Activated T-helper 2 cell treated with anti-CD3 and anti-CD28 coated beads, Interferon-gamma antibody, Interleukin-2, Interleukin-4, amounts not matched to agents 10 μg/mL and 5 μg/mL and 100 μg/mL, durations not matched to agents 14 hours and 24 hours and 36 hours (primary cell): ENCODE measurements at places on chromosomes 12 and 14. TPM values are rescaled to one million over a fixed set of nuclear protein-coding genes. Genes with fewer than 3 reads are reported as not detected.

The TAS2R19 gene
- 3.1 and 3.6 TPM in 2 replicates for total RNA-seq

The GMPR2 gene
- total RNA-seq = 36.3 and 43.8 TPM in 2 replicates

The CD4 gene
- 354 and 368 TPM in 2 replicates for total RNA-seq

The HOXC6 gene
- total RNA-seq = not detected in 2 replicates

DNA sequence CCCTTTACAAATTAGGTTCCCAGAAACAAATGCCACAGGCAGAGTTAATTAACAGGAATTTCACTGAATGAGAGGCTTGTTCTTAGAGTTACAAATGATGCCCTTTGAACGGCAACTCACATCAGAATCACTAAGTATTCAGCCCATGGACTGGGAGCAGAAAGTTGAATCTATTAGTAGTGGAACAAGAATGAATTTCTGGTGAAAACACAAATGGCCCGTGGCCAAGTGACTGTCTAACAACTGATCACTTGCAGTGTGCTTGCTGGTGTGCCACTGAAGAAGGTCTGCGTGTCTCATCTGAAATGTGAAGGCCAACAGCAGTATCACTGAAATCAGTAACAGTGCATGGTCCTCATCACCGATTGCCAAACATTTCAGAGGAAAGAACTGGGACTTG lies 893.4 kb upstream of the TMEM132C start:
- DNase-seq = no peak

- no peak for DNase-seq
Observed at GRCh38 chr14:61520576-61520975, 174.7 kb upstream of the HIF1A start.

GRCh38 chr14:100025111-100025510 lies 40.1 kb upstream of the EVL start:
- DNase-seq = peak; percentile 13

- DNase-seq = no peak
Observed at GRCh38 chr14:71049435-71050133, 142.3 kb downstream of the PCNX1 start.

- DNase-seq = no peak
Observed at GRCh38 chr12:43895580-43896206, 59.8 kb downstream of the TMEM117 start.

DNA sequence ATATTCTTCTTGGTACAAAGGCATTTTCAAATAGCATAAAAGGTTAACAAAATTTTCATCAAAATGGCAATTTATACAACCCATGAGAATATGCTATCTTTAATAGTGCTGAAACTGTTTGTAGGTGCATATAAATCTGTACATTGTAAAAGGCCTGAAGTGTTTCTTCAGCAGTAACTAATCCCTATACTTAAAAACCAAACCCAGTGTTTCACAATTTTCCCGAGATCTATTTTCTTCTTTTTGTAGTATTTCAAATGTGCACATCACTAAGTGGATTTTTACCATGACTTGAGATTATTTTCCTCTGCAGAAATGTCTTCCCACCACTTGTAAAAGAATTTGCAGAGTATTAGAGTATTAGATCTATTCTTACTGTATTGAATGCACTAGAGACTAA lies 76.5 kb downstream of the FERMT2 start:
- no peak for DNase-seq

GRCh38 chr14:104179126-104179525 lies 40.7 kb downstream of the KIF26A start:
- DNase-seq = no peak

DNA sequence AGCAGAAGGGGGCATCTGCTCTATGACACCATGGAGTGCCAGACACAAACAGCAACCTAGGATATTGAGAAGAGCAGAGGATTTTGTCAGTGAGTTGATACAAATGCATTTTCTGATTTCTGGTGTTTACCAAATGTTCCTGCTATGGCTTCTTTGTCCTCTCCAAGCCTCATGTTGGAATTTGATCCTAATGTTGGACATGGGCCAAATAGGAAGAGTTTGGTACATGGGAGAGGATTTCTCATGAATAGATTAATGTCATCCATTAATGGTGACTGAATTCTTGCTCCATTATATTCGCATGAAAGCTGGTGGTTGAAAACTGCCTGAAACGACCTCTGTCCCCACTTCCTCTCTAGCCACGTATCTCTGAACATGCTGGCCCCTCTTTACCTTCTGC lies 1002.2 kb upstream of the FLRT2 start:
- no peak for DNase-seq

GRCh38 chr14:74867673-74868072 lies 8.3 kb downstream of the PROX2 start:
- peak; percentile 49 for DNase-seq

DNA sequence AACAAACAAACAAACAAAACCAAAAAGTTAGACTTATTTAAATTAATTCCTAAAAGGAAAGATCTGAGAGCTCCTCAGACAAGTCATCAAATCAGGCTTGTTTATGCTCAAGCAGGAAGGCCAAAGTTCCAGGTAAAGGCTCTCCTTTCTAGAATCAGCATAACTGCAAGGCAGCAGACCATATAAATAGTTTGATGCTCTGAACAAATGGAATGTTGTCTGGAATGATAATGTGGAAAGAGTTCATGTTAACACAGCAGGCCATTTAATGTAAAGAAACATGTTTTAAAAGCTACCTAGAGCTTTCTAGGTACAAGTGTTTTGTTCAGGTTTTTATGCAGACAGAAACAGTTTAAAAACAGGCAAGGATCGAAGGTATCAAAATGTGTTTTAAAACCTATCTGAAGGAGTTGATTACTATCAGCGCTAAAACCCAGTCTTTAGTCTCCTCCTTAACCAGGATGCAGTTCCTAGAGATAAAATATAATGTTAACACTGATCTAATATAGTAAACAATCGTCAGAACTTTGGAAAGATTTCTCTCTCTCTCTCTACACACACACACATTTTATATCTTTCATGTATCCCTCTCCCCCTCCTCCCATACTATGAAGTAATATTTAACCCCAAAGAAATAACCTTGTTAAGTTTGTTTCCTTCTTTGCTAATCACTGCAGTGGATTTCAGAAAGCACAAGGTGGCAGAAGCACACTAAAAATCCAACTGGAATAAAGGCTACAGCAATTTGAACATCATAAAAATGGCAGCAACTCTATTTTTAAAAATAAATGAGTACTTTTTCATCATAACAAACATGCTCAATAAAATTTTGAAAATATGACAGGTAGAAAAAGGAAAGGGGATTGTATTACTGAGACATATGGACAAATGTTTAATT lies 135.5 kb downstream of the PAWR start:
- DNase-seq = no peak

DNA sequence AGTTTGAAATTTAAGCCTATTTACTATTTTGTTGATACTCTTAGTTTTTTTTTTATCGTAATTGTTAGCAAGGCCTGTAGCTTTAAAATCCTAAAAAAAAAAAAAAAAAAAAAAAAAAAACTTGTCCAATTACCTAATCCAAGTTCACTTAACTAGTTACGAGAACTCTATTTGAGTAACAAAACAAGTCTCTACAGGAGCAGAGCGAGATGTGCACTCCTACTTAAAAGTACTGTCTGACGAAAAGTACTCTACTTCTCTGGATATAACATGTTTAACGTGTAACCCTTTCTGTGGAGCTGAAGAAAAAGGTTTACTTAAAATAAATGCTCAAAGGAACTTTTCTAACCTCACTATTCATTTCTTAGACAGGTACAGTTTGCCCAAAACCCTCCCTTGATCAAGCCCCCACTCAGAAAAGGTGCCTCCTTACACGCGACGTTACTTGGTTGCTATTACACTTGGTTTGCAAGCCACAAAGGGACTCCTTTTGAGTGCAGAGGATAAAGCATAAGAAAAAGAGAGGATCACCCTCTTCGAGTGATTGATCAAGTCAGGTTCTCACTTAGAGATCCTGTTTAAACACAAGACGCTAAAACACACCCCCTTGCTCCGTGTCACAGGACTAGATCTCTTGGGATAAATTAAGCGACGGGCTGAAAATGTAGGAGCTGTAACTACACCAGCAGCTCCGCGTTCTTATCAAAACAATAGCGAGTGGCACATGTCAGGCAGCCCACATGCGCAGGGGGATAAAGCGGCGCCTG lies 2.2 kb downstream of the BAZ1A start:
- DNase-seq = no peak
